ENCODE measurements at places on chromosomes 1 and 21.

DNA sequence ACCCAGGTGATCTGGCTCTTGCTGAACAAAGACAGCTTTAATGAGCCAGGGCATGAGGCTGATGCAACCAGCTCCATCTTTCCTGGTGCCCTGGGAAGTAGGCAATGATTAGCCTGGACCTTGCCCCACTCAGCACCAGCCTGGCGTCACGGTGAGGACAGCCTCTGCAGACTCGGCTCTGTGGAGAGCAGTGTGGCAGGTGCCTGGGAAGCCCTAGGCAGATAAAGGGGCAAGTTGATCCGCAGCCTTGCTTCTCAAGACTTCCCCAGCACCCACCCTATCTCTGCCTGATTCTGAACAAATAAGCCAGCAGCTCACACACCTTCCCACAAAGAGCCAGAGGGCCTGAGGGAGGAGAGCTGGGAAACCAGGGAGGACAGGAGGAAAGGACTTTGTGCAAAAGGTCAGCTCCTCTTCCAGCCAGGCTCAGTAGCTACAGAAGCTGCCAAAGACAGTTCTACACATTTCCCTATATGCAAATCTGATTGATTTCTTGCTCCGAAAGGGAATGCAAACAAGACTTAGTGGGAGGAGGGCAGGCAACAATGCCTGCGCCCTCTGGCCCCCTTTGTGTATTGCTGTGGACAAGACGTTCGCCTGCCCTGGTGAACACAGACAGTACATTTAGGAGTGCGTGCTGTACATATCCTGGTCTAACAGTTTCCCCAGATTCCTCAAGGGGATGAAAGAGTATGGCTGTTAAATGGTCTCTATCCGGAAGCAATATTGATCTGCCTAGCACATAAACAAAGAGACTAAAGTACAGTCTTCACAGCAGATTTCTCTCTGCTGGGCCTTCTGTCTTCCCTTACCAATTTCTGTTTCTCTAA lies 63.8 kb downstream of the BCAR3 start:
- no peak for DNase-seq

- no peak for DNase-seq
Observed at GRCh38 chr1:221510793-221511503, 230.9 kb downstream of the DUSP10 start.

DNA sequence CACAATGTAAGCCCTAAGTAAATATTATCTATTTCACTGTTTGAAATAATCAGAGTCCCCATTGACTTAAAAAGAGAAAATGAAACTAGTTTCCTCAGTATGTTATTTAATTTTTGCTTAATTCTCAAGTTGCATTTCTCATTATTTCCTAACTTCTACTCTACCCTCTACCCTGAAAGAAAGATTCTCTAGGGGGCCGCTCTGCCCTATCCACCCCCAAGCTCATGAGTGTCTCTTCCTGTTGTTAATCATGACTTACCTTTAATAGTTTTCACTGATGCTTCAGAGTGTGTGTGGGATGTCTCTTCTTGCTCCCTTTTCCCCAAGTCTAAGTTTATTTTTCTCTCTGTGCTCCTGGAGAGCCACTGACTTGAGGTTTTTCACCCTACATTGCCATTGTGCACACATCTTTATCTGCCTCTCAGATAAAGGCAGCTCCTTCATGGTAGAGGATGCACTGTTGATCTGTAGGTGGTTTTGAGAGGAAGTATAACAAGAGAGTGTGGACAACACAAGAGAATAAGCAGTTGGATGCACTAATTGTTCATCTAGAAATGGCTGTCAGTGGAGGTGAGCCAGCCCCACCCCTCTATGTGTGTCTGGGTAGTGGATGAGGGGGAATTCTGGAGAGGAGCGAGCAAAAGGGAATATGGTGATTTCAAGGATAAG lies 261.7 kb downstream of the CHRM3 start:
- no peak for DNase-seq

GRCh38 chr1:218421531-218421930 lies 76.4 kb downstream of the TGFB2 start:
- no peak for DNase-seq

DNA sequence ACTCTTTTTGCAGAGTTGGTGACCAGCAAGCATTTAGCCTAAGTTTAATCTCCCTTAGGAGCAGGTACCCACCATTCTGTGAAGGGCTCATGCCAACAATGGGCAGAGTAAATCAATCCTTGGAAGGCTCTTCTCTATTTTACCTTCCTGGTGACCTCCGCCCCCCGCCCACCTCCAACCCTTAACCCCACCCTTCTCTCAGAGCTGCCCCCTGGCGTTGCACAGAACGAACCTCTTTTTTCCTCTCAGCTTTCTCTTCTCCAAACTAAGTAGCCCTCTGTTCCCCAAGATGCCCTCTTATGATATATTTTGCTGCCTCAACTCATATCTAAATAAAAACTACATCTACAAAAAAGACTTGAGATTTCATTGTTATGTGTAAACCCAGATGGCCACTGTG lies 186.8 kb downstream of the SEC16B start:
- no peak for DNase-seq

- peak; percentile 29 for DNase-seq
Observed at GRCh38 chr1:244239261-244239770, 188.2 kb downstream of the ZBTB18 start.

GRCh38 chr1:3245768-3246167 lies 176.8 kb downstream of the PRDM16 start:
- DNase-seq: no peak

DNA sequence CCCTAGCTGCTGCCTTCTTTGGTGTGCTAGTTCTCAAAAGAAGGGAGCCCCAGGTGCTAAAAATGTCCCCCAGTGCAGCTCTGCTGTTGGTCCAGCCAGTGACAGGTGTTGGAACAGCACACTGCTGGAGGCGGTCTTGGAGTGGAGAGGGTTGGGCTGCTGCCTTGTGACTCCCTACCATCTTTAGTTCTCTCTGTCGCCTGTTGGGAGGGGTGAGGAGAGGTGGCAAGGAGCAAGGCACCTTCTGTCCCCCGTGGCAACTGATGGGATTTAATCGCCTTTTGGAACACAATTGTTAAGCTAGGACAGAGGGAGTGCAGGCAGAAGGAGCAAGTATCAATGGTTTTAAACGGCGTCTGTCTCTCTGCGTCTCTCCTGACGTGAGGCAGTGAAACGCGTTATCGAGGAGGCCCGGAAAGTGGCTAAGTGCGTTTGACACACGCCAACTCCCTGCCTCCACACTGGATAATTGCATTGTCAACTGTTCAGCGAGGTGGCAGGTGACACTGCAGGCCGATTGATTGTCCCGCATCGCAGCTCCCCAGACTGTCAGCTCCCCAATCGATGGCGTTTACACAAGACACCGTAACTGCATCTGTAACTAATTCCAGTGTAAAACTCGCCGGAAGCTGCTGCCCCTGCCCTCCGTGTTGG lies 34.0 kb downstream of the TMEM53 start:
- no peak for DNase-seq

GRCh38 chr1:153545067-153546055 lies at the start of gene S100A4:
TSS of gene S100A4 (minus strand) at chr1:153545806. CDS start at chr1:153544794, 1,012 bp downstream.
- no peak for DNase-seq

DNA sequence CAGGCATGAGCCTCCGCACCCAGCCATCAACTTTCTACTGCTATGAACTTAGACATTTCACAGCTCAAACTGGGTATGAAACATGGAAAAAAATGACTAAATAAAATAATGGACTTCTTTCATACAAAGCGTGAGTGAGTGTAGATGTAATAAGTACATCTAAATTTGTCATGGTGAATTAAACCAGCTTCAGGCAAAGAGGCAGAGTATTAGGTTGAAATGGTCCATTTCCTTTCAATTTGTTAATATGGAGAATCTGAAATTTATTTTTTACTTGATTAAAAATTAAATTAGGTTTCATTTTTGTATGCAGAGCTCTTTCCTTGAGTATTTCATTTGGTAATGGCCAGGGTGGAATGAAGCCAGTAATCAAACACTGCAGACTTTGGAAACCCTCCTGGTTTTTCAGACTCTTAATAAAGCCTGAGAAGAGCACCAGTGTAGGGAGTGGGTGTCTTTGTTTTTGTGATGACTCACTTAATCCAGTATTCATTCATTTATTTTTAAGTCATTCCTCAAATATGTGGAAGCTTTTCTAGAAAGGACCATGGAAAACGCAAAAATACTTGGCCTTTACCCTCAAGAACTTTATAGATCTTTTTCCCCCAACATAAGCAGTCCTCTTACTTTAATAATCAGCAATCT lies 49.2 kb downstream of the ALG14 start:
- DNase-seq: no peak

DNA sequence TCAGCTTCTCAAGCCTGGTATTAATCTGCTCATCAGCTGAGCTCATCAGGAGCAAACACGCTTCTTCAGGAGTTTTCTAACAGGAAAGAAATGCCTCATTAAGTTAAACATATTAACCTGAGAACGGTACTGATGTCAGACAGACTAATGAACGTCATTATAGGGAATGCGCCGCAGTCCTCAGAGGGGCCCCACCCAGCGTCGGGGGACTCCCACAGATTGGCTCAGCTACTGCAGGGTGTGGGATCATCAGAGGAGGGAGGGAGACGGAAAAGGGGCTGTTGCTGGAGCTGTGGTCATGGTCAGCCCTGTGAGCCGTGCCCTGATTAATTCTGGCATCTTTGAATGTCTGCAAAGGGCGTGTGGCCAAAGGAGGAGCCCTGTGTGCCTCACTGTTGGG lies 348.5 kb downstream of the PTPRU start:
- no peak for DNase-seq

GRCh38 chr1:168848051-168848450 lies 119.0 kb upstream of the DPT start:
- DNase-seq: no peak

- DNase-seq: no peak
Observed at GRCh38 chr1:224458996-224459395, 24.4 kb upstream of the WDR26 start.

DNA sequence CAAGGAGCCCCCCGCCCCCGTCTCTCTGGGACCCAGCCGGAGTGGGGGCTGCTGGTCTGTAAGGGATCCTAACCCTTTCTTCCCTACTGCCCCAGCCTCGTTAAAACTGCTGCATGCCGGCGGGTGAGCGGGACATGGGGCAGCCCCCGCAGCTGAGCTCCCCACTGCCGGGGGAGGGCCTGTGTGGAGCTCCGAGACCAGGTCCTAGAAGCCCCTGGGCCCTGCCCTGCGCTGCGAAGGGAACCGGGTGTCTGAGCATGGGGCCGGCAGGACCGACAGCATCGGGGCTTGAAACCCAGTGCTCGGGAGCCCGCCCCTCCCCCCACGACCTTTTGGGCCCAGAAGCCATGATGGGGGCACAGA lies 9.2 kb upstream of the COL6A1 start:
- no peak for DNase-seq

- no peak for DNase-seq
Observed at GRCh38 chr1:25083481-25084345, 148.6 kb downstream of the SYF2 start.

DNA sequence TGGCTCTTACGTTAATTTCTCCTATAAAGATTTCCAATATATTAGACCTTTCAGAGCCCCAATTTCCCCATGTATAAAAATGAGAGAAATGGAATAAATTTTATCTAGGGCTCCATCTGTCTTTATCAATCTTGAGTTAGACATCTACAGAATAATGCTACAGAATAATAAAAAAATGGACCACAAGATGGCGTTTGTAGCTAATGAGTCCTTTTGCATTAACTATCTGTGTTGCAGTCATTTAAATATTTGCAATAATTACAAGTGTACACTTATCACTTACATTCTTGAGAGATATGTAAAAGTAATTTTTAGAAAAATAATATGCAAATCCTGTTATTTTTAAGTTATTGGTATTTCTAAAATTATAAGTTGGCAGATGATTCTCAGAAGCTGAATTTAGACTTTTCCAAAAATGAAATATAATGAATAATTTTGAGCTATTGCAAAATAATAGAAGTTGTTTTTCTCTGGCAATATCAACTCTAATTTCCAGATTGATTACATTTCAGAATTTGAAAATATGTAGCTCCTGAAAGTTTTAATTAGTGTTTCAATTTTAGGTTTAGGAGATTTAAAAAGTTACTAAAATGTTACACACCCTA lies 87.7 kb downstream of the SNX7 start:
- no peak for DNase-seq

Measured in GM12864 (cell line).